Activated CD8-positive, alpha-beta memory T cell treated with anti-CD3 and anti-CD28 coated beads, Interleukin-2, amount 50 U/mL, for 48 hours (primary cell): ENCODE measurements at places on chromosomes 1 and 21.
A peak's percentile ranks its signal among the peaks of the same experiment; 100 is the strongest.

DNA sequence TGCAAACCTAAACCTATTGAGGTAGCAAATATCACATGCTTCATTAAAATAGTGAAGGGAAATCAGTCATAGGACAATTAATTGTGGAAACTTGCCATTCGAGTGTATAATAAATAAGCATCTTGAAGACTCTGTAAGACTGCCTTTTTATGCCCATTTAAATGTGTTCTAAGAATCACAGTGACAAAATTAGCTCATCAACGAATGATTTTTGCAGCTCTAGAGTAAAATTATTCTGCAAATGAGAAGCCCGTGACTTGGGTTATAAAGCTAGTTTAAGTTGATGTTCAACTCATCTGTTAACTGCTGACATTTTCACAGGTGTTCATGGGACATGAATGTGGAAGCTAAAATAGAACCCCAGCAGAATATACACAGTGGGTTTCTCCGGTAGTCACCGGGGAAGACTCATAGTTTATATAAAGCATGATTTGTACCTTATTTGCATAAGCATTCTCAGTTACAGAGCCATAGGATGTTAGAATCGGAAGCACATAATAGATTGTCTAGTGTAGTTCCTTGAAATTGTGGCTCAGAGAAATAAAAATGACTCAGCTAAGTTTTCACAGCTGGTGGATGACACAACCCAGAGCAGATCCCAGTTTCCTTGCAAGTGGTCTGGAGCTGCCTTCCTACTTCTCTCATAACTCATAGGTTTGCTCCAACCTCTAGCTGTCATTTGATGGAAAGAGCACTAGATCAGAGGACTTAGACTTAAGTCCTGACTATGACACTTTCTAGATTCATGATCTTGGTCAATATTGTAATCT lies 107.3 kb downstream of the UCHL5 start:
- no peak for DNase-seq

GRCh38 chr1:240426051-240426450 lies 185.9 kb downstream of the GREM2 start:
- DNase-seq: no peak

DNA sequence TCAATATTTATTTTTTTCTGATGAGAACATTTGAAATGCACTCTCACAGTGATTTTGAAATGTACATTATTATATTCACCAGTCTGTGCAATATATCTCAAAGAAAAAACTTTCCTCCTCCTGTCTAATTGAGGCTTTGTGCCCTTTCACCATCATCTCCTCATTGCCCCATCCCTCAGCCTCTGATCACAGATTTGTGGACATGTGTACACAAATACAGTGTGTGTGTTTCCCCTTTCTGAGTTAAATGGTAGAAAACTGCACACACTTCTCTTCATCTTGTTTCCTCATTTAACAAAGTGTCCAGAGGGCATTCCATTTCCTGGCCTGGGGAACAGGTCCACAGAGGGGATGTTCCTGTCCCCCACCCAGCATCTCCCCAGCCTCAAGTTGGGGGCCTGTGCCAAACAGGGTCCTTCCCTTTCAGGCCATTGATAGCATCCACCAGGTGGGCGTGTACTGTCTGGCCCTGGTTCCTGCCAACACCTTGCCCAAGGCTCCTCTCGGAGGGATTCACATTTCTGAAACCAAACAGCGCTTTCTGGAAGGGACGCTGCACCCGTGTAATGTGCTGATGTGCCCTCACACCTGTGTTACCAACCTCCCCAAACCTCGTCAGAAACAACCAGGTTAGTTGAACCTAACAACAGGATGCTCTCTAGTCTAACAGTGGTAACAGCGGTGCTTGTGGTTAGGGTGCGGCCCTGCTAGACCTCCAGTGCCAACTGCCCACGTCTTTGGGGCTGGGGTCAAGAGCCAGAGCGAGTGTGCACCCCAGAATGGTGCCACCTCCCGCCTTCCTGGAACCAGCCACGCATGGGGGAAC lies 54.6 kb downstream of the S100B start:
- no peak for DNase-seq

DNA sequence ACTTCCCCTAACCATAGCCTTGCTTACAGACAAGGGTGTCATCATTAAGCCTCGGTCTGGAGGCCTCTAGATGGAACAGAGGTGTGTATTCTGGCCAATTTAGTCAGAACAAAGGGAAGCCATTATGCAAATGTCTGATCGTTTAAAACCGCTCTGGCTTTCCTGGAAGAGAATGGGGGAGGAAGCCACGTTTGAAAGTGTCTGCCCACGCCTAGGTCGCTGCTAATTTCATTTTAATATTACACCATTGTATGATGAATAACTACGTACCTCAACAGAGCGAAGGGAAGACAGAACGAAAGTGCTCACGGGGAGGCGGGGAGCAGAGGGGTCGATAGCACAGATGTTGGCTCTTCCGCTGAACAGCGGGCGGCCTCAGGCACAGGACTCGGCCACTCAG lies 41.1 kb upstream of the CSF3R start:
- DNase-seq: peak; percentile 33

- no peak for DNase-seq
Observed at GRCh38 chr1:60444680-60445079, 371.1 kb upstream of the C1orf87 start.

GRCh38 chr1:173276922-173277800 lies 70.0 kb upstream of the TNFSF4 start:
- DNase-seq: no peak

DNA sequence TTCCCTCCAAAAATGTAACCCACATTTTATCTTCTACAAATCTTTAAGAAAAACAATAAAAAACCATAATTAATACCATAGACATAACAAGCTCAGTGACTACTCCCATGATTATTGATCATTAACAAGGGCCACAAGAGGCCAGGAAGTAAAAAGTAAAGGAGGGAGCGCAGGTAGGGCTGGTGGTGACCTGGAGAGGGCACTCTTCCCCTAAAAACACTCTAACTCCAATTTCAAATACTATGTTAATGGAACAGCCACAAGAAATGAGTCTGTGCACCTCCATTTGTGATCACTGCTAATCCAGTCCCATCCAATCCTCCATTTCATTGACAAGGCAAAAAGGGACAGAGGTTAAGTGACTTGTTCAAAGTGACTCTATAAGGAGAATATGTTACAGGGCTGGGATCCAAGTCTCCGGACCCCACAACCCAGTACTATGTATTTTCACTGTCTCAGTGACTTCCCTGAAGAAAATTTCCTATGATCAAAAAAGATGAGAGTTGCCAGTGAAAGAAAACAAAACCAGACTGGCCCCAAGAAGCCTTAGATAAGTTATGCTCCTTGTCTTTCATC lies 41.2 kb upstream of the CFAP298 start:
- DNase-seq: no peak

DNA sequence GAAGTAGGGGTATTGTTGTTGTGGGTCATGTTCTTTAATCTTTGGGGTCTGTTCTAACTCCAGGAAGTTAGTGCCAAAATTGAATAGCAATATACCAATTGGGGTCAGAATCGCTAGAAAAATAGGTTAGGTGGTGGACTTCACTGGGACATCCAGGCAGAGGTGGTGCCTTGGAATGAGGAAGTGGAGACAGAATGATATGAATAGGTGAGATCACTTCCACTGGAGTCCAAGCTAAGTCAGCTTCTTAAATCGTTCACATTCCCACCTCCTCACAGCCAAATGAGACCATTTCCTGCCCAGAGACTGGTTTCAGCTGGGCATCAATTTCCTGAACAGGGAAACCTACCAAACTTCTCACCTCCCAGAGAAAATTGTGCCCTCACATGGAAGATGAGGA lies 137.8 kb upstream of the RAB4A start:
- no peak for DNase-seq

GRCh38 chr1:221162939-221163338 lies 283.7 kb downstream of the HLX start:
- no peak for DNase-seq

DNA sequence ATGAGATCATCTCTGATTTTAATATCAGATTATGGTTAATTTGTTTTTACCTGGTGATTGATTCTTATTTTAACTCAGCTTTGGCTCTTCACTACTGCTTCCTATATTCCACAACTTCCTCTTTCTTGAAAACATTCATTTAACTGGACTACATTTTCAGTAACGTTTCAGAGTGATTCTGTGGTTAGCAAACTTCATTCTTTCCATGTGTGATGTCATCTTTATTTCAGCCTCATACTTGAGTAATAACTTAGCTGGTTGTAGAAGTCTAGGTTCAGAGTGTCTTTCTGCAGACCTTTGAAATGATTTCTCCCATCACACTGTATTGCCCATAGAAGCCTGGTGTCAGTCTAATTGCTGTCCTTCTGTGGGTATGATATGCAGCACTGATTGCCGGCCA lies 36.0 kb upstream of the SLC35F3 start:
- DNase-seq: no peak

DNA sequence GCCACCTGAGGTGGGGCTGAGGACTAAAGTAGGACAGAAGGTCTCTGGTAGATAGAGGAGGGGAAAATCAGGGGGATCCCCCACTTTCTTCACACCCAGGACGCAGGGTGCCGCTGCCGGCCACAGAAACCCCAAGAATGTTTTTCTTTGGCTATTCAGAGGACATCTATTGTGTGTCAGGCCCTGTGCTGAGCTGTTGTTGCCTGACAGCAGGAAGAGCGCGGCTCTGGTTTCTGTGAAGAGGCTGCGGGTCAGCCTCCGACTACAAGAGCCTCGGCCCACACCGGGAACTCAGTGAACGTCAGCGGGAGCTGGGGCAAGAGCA lies 407 bp upstream of the PIGV start:
- no peak for DNase-seq

DNA sequence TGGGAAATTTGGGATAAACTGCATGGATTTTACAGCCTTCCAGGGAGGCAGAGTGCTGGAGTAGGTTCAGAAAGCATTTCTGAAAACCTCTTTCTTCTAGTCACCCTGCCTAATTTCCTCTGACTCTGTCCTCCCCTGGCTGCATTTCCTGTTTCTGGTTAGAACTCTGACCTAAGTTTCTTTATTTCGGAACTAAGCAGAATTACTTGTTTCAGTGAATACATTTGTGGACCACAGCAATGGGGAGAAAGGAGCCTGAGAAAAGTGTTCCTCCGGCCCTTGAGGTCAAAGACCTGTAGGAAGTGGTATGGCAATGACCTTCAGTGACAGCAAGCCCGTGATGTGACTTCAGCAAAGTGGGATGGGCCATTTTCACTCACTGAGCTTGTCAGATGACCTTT lies 173.4 kb upstream of the RUNX1 start:
- DNase-seq: no peak

DNA sequence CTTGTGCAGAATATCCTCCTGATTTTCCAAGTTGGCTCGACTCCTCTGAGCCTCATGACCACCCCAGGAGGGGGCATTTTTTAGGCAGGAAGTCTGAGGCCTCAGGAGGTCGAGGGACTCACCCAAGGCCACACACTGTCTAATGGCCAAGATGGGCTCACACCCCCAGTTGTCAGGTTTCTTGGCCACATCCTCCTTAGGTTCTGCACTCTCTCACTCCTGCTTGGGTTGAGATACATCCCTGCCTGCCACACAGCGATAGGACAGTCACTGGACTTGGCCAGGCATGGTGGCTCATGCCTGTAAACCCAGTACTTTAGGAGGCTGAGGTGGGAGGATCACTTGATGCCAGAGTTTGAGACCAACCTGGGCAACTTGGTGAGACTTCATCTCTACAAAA lies 4.6 kb downstream of the CA6 start:
- no peak for DNase-seq

- no peak for DNase-seq
Observed at GRCh38 chr1:59262631-59263030, 34.3 kb upstream of the FGGY start.

DNA sequence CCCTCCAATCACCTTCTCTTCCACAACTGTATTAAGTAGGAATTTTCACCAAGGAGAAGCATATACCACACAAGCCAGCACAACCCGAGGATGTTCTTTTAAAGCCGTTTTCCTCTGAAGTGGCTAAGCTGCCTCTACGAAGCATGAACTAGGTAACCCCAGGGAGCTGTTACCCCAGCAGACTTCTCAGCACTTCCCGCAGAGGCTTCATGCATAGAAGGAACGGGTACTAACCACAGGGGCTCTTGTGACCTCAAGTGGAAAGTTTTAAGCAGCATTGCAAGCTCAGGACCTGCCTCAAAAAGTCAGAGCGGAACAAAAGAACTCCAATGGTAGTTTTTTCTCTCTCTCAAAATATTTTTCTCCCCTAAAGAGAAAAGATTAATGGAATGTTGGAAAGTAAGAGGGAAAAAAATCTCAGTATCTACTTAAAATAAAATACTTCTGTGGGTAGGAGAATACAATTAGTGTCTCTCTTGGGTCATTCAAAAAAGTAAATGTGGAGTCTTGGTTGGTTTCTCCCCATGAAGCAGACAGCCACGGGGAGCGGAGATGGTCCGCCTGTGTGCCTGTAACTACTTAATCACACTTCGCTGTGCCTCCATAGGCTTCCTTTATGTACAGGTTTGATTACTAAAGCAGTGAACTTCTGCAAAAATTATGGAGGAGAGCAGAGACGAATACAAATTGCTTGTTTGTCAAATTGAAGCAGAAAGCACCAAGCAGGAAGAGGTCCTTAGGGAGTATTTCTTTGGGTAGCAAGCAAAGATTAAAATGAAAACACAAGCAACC lies 40.9 kb downstream of the STX6 start:
- no peak for DNase-seq

DNA sequence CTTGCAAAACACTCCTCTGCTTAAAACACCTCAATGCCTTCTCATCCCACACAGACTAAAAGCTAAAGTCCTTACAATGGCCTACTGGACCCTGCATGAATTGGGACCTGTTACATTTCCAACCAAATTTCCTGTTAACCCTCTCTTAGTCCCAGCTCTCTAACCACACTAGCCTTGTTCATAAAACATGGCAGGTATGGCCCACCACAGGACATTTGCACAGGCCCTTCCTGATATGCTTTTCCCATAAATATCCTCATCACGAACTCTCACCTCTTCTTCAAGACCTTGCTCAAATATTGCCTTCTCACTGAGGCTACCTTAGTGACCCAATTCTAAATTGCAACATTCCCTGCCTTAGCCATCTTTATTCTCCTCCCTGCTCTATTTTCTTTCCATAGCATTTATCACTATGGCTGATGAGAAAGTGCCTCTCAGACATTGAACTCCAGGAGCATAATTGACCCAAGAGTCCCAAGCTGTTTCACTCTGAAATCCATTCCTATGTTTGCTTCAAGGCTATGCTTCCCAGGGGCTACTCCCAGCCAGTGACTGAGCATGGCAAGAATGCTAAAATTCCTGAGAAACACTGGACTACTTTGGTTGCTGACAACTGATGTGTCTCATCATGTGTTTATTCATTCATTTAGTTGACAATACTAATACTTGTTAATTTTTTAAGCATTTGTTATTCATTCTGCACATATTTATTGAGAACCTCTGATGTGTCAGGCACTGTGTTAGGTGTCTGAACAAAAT lies 2.7 kb upstream of the PALMD start:
- DNase-seq: no peak

DNA sequence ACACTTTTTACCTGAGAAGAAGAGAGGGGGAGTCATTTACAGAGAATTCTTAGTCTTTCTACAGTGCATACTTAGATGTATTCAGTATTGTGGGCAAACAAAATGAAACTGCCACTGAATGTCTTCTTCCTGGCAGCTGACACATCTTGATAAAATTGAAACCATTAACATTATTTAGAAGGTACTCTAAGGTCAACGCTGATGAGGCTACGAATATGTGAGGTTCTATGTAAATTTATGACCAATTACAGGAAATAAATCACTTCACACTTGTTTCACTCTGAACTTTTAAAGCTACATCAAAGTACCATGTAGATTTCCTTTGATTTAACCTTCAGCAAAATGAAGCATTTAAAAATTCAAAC lies 51.3 kb upstream of the GFI1 start:
- no peak for DNase-seq

GRCh38 chr1:41418857-41419583 lies 57.8 kb downstream of the FOXO6 start:
- no peak for DNase-seq
